NCI-H1417 (cell line): ENCODE measurements at places on chromosomes 1 and 21.

DNA sequence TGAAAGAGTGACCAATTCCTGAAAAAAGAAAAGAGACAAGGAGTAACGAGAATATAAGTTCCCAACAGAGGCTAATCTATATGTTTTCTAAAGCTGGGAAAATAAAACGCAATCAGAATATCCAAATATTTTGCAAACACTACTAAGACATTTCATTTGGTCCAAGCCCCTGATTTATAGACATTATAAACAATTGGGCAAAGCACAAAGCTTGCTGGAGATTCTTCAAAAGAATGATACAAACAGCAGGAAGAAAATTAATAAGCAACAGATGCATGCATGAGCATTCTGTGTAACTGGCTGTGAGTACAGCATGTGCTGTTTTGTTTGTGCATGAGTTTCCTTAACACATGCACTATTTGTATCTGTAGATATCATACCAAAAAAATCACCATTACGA, 552.9 kb downstream of the LTN1 start:
- no peak for DNase-seq

GRCh38 chr1:40014812-40015594, 25.5 kb upstream of the CAP1 start:
- DNase-seq = no peak

DNA sequence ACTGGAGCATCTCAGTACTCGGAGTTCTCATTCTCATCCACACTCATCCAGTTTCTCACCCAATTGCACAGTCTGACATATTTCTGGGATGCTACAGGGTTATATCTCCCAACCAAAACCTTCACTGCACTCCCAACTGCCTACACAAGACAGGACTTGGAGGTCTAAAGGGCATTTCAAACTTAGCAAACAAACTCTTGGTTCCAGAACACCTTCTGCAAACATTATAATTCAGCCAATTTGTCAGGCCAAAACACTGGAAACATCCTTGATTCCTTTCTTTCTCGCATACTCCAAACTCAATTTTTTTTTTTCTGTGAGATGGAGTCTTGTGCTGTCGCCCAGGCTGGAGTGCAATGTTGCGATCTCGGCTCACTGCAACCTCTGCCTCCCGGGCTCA, 7.9 kb downstream of the SLAMF1 start:
- no peak for DNase-seq

DNA sequence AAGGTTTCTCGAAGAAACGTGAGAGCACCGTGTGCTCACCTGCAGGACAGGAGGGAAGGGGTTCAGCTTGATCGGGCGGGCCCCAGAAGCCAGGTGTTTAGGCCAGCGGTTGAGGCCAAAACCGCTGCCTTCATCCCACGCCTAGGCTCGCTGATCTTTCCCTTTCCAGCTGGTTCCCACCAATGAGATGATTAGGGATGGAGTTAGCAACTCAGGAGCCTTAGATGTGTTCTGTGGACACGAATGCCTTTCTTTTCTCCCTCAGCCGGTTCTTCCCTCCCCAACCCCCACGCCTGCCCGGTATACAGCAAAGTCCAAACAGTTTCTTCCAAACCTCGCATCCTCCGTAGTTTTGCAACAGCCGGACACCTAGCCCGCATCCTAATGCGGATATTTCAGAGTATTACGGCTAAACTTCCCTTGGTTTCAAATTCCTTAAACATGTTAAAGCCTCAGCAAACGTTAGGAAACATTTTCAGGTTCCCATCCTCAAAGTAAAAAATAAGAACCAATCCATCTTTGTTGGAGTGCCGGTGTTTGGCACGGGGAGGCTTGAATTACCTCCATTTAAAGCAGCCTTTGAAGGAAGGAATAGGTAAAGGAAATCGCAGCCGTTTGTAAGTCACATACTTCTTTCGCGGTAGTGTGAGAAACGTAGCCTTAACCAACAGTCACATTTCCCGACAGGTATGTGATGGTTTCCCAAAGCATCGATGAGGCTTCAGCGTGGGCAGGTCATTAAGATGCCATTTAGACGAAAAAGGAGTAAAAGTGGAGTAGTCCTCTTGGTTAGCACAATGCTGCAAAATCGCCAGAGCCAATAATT, 1.1 kb downstream of the LRRC8C start:
- DNase-seq = peak; percentile 70

DNA sequence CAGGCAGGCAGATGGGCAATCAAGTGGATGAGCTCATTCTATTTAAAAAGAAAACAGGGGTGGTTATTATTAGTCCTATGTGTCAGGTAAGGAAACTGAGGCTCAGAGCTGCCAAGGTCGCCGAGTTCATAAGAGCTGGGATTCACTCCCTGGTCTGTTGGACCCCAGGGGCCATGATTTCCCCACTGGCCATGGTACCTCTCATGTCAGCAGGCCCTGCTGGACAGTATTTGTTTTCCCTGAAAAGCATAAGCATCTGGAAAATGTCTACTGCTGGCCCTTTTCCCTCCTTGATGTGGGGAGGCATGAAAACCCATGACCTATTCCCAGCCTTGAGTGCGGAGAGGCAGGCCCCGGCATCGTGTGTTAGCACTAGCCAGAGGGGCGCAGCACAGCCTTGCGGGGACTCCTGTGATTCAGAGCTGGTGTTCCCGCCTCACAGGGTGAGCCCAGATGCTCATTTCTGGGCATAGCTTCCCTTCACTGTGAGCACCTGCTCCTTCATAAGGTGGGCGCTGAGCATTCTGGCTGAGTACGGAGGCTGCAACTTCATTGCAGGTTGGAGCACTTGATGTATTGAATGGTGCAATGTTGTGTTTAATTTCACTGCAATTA, 617.5 kb downstream of the PTPRU start:
- peak; percentile 57 for DNase-seq

- no peak for DNase-seq
Observed at GRCh38 chr21:46454142-46454541, 4.5 kb upstream of the DIP2A start.

GRCh38 chr1:8408151-8408839, 90.4 kb downstream of the SLC45A1 start:
- no peak for DNase-seq

GRCh38 chr1:109239409-109240068, 9.8 kb upstream of the CELSR2 start:
- no peak for DNase-seq

- DNase-seq = no peak
Observed at GRCh38 chr1:213041443-213041842, 9.6 kb upstream of the RPS6KC1 start.

DNA sequence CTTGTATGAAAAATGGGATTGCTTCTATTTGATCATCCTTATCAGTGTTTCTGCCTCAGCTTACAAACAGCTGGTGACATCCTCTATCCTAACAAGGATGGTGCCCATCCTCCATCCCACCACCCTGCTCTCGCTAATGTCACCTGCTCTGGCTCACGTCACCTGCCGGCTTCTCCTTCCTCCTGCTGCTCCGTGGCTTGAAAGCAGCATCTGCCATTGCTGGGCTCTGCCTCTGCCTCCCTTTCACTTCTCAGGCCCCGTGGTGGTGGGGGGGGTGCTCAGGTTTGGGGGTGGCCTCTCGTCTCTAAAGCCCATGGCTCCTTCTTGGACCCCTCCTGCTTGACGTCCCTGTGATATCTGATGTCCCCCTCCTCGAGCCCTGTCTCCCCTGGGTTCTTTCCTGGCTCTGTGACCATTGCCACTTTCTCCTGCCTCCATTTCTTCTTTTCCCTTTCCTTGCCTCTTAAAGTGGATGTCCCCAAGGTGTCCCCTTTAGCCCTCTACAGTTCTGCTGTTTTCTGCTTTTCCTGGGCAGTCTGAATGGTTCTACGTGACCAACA, 135.5 kb upstream of the ERRFI1 start:
- no peak for DNase-seq
